ENCODE measurements at places on chromosomes 7 and 10. TPM values are rescaled to one million over a fixed set of nuclear protein-coding genes. Genes with fewer than 3 reads are reported as not detected.
A peak's percentile ranks its signal among the peaks of the same experiment; 100 is the strongest.

GRCh38 chr7:141221007-141221612 lies 147.2 kb downstream of the TMEM178B start:
- DNase-seq: no peak
- peaks cover 2% of the 10 kb centered on the region for H3K27me3 ChIP-seq
- H3K4me1 ChIP-seq: peaks cover 33% of the 10 kb centered on the region
- H3K36me3 ChIP-seq: no peaks in the 10 kb centered on the region
- no peak overlapping the region for H3K4me3 ChIP-seq

GRCh38 chr7:119320316-119320715 lies 952.7 kb upstream of the KCND2 start:
- H3K27ac ChIP-seq: no peak overlapping the region
- no peaks in the 10 kb centered on the region for H3K4me1 ChIP-seq
- H3K36me3 ChIP-seq: no peaks in the 10 kb centered on the region
- no peak for DNase-seq
- H3K4me3 ChIP-seq: no peak overlapping the region

- H3K36me3 ChIP-seq: no peaks in the 10 kb centered on the region
- no peak overlapping the region for H3K4me3 ChIP-seq
- no peak for DNase-seq
- H3K27ac ChIP-seq: no peak overlapping the region
- H3K4me1 ChIP-seq: no peaks in the 10 kb centered on the region
Observed at GRCh38 chr10:35685402-35685801, 43.3 kb upstream of the FZD8 start.

DNA sequence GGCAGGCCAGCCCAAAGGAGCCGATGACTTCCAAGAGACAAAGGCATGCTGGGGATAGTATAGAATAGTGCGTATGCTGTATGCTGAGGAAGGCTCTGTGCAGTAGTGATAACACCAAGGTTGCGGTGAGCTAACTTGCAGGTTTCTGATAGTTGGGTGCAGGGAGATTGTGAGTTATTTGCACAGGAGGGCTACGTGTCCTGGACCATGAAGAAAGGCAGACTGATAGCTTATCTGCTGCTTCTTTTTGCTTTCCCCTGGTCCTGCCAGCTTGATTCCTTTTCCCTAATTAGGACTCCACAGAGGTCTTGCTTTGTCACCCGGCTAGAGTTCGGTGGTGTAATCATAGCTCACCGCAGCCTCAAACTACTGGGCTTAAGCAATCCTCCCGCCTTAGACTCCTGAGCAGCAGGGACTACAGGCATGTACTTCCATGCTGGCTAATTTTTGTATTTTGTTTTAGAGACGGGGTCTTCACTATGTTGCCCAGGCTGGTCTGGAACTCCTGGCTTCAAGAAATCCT lies 43.9 kb upstream of the ARHGAP12 start:
- H3K27ac ChIP-seq: no peak overlapping the region
- peaks cover 6% of the 10 kb centered on the region for H3K36me3 ChIP-seq
- H3K4me3 ChIP-seq: no peak overlapping the region
- no peaks in the 10 kb centered on the region for H3K27me3 ChIP-seq
- no peak for DNase-seq
- H3K4me1 ChIP-seq: no peaks in the 10 kb centered on the region

- no peak overlapping the region for H3K27ac ChIP-seq
- H3K27me3 ChIP-seq: peaks cover 2% of the 10 kb centered on the region
- no peak overlapping the region for H3K4me3 ChIP-seq
- H3K36me3 ChIP-seq: no peaks in the 10 kb centered on the region
Observed at GRCh38 chr10:120115959-120116358, 223.4 kb downstream of the SEC23IP start.

- no peaks in the 10 kb centered on the region for H3K4me1 ChIP-seq
- no peak overlapping the region for H3K4me3 ChIP-seq
- H3K27ac ChIP-seq: no peak overlapping the region
- DNase-seq: no peak
Observed at GRCh38 chr7:99257675-99258074, 15.0 kb upstream of the MYH16 start.

DNA sequence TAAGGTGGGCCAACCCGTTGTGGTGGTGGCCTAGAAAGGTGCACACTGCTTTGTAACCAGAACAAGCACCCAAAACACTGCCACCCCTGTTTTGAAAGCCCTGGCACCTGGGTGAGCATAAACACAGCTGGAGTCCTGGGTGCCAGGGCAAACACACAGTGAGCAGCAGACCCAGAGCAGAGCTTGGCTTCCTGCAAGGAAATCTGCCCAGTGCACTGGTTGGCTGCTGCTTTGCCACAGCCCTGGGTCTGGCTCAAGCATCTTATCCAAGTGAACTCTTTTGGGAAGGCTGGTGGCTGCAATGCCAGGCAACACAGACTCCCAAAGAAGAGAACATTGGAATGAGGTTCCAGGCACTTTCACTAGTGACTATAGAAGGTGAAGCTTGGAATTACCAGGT lies 145.5 kb upstream of the PDE1C start:
- H3K4me1 ChIP-seq: peaks cover 29% of the 10 kb centered on the region
- H3K27ac ChIP-seq: no peak overlapping the region
- no peak for DNase-seq
- H3K36me3 ChIP-seq: no peaks in the 10 kb centered on the region

DNA sequence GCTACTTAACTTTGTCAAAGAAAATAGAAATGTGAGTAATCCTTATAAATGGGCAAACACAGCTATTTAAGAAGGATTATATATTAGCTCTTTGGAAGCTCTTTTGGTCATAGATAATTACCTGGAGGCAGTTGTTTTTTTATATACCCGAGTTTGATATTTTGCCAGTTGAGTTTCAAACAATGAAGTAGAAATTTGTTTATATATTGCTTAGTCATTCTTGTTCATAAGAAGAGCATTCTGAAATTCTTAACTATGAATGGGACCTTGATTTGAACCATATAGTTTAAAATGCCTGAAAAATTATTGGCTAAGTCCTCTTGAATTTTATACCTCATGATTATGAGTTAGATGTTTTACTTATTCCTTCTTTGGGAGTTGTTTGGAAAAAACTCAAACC lies 36.4 kb downstream of the MINPP1 start:
- no peak overlapping the region for H3K4me3 ChIP-seq
- peaks cover 19% of the 10 kb centered on the region for H3K36me3 ChIP-seq
- no peak overlapping the region for H3K27ac ChIP-seq
- H3K27me3 ChIP-seq: no peaks in the 10 kb centered on the region
- DNase-seq: no peak
- H3K4me1 ChIP-seq: peaks cover 2% of the 10 kb centered on the region

- peaks cover 4% of the 10 kb centered on the region for H3K4me1 ChIP-seq
- H3K27me3 ChIP-seq: no peaks in the 10 kb centered on the region
- H3K36me3 ChIP-seq: no peaks in the 10 kb centered on the region
Observed at GRCh38 chr7:16698200-16698905, 52.4 kb downstream of the BZW2 start.

- H3K4me1 ChIP-seq: peaks cover 7% of the 10 kb centered on the region
- H3K4me3 ChIP-seq: no peak overlapping the region
- no peak overlapping the region for H3K27ac ChIP-seq
- H3K36me3 ChIP-seq: no peaks in the 10 kb centered on the region
Observed at GRCh38 chr10:93718937-93719725, 16.7 kb upstream of the FRA10AC1 start.

- H3K4me1 ChIP-seq: peaks cover 18% of the 10 kb centered on the region
- no peak for DNase-seq
- no peak overlapping the region for H3K27ac ChIP-seq
- no peaks in the 10 kb centered on the region for H3K36me3 ChIP-seq
Observed at GRCh38 chr7:28571405-28571804, 159.1 kb downstream of the CREB5 start.

- peaks cover 2% of the 10 kb centered on the region for H3K4me1 ChIP-seq
- peaks cover 6% of the 10 kb centered on the region for H3K27me3 ChIP-seq
- H3K36me3 ChIP-seq: no peaks in the 10 kb centered on the region
- no peak overlapping the region for H3K4me3 ChIP-seq
Observed at GRCh38 chr10:7551950-7552716, 114.6 kb downstream of the ITIH5 start.

- no peak for DNase-seq
- no peaks in the 10 kb centered on the region for H3K27me3 ChIP-seq
- peaks cover 4% of the 10 kb centered on the region for H3K4me1 ChIP-seq
- H3K4me3 ChIP-seq: no peak overlapping the region
- no peak overlapping the region for H3K27ac ChIP-seq
Observed at GRCh38 chr7:452226-452751, 67.4 kb downstream of the PDGFA start.

- no peak overlapping the region for H3K4me3 ChIP-seq
- H3K27me3 ChIP-seq: peaks cover 1% of the 10 kb centered on the region
- no peak for DNase-seq
- no peaks in the 10 kb centered on the region for H3K36me3 ChIP-seq
- no peak overlapping the region for H3K27ac ChIP-seq
- no peaks in the 10 kb centered on the region for H3K4me1 ChIP-seq
Observed at GRCh38 chr10:73584737-73585136, 6.4 kb downstream of the USP54 start.

DNA sequence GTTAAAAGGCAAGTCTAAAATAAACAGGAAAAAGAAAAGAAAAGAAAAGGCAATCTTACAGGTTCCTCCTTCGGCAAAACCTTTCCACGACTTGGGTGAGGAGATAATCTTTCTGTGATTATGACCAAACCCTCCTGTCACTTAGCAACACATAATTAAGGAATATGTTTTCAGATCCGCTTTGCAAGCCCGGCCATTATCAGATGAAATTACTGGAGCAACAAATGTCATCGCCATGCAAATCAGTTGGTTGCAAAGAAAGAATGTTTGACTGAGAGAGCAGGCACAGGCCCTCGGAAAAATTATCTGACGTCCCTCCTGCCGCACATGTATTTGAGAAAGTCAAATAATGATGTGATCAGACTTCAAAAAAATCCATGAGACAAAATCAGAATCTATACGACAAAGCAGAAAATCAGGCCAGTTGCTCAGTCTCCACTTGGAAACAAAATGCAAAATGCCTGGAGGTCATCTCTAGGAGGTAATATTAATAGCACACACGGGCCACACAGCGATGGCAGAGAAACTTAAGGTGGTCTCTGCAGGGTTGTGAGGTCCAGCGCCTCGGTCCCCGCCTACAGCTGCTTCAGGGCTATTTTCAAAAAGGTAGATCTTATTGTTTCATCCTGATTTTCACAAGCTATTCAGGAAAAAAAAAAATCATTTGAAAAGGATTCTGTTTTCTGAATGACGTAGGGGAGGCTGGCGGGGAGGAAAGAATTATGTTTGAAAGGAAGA lies 82.7 kb downstream of the ZRANB1 start:
- H3K36me3 ChIP-seq: peaks cover 2% of the 10 kb centered on the region
- H3K4me3 ChIP-seq: peak overlapping the region; percentile 10
- peaks cover 7% of the 10 kb centered on the region for H3K27me3 ChIP-seq
- peak overlapping the region; percentile 65 for H3K27ac ChIP-seq
- H3K4me1 ChIP-seq: peaks cover 56% of the 10 kb centered on the region

- no peak overlapping the region for H3K27ac ChIP-seq
- H3K36me3 ChIP-seq: no peaks in the 10 kb centered on the region
- H3K4me3 ChIP-seq: no peak overlapping the region
- DNase-seq: no peak
- H3K27me3 ChIP-seq: no peaks in the 10 kb centered on the region
- peaks cover 1% of the 10 kb centered on the region for H3K4me1 ChIP-seq
Observed at GRCh38 chr7:93198472-93198871, 27.8 kb downstream of the HEPACAM2 start.

DNA sequence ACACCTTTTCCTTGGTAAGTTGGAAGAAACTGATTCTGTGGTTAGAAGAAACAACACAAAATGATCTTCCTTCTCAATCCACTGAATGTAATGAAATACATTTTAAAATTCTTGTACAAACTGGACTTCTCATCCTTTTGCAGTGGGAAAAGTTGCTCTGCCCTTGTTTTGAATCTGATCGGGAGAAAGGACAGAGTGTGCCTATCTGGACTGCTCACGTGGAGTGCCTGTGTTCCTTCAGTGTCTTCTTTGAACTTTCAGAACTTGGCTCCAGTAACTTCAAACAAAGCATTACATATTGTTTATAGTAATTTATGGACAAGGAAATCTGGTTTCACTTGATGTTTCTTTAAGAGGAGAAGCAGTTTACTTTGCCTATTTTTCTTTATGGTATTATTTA lies 17.1 kb downstream of the SLC26A3 start:
- no peaks in the 10 kb centered on the region for H3K36me3 ChIP-seq
- no peaks in the 10 kb centered on the region for H3K4me1 ChIP-seq
- H3K4me3 ChIP-seq: no peak overlapping the region
- no peak overlapping the region for H3K27ac ChIP-seq
- no peak for DNase-seq

- no peak for DNase-seq
- H3K36me3 ChIP-seq: peaks cover 4% of the 10 kb centered on the region
- H3K4me1 ChIP-seq: no peaks in the 10 kb centered on the region
- no peak overlapping the region for H3K4me3 ChIP-seq
- H3K27ac ChIP-seq: no peak overlapping the region
Observed at GRCh38 chr7:139560678-139561077, 37.2 kb downstream of the CLEC2L start.

The OR2A7 gene
- total RNA-seq: 0.22 TPM

The TMEM26 gene
- total RNA-seq: not detected

The PARD3 gene
- total RNA-seq: 22.9 TPM

The ZFAND2A gene
- total RNA-seq: 34.5 TPM

The IL2RA gene
- total RNA-seq: not detected

The ATRNL1 gene
- 35.9 TPM for total RNA-seq

The ZNF655 gene
- total RNA-seq: 74.0 TPM

The MAT1A gene
- not detected for total RNA-seq

The CRHR2 gene
- 2.4 TPM for total RNA-seq

Data from glutamatergic neuron (in vitro differentiated cells).